Stimulated activated memory B cell treated with anti-CD40 and anti-IgM and Interleukin-4, amounts not matched to agents 10 μg/mL and 1 μg/mL and 100 μg/mL, for 72 hours (primary cell): ENCODE measurements at places on chromosomes 5 and 9.

- no peaks in the 10 kb centered on the region for H3K4me1 ChIP-seq
- no peak for ATAC-seq
- no peak overlapping the region for H3K4me3 ChIP-seq
- no peak overlapping the region for H3K27ac ChIP-seq
These were observed 53.9 kb downstream of the PAM start for GRCh38 chr5:102809033-102809432.

- no peak overlapping the region for H3K4me3 ChIP-seq
- H3K4me1 ChIP-seq = no peaks in the 10 kb centered on the region
- peaks cover 27% of the 10 kb centered on the region for H3K27me3 ChIP-seq
- no peak for ATAC-seq
These were observed 27.6 kb upstream of the TEX48 start for GRCh38 chr9:114709636-114710035.

DNA sequence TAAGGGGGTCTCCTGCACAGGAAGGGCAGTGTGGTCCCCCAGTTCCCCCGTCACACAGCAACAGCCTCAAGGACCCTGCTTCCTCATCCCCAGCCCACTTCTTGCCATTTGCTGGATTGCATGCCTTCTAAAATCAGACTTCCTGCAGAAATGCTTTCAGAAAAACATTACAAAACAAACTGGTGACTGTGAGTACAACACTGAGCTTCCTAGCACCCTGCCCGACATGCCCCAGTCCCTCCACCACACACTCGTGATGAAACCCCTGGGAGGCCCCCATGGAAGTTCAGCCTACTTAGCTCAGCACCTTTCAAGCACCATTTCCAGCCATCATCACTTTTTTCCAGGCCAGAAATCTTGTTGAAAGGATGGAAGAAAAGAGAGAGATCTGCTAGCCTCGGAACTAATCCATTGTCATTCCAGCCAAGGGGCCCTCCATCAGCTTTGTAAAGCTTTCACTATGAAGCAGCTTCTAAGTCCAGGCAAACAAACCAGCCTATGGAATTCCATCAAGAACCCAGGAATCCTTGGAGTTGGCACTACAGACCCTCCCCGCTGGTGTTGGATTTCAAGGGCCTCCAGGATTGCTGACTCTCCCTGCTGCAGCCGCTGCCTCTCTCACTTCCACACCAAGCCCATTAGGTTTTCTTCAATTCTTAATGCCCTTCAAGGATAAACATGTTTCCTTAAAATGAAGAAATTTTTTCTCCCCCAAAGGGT is 114.6 kb downstream of the C5orf15 start:
- peaks cover 23% of the 10 kb centered on the region for H3K27me3 ChIP-seq
- H3K27ac ChIP-seq = no peak overlapping the region
- no peak overlapping the region for H3K4me3 ChIP-seq
- H3K36me3 ChIP-seq = no peaks in the 10 kb centered on the region
- H3K4me1 ChIP-seq = peaks cover 14% of the 10 kb centered on the region

GRCh38 chr9:111743275-111743674 is 51.5 kb downstream of the SHOC1 start:
- no peak overlapping the region for H3K4me3 ChIP-seq
- no peak overlapping the region for H3K27ac ChIP-seq
- H3K27me3 ChIP-seq = no peaks in the 10 kb centered on the region
- H3K4me1 ChIP-seq = no peaks in the 10 kb centered on the region

DNA sequence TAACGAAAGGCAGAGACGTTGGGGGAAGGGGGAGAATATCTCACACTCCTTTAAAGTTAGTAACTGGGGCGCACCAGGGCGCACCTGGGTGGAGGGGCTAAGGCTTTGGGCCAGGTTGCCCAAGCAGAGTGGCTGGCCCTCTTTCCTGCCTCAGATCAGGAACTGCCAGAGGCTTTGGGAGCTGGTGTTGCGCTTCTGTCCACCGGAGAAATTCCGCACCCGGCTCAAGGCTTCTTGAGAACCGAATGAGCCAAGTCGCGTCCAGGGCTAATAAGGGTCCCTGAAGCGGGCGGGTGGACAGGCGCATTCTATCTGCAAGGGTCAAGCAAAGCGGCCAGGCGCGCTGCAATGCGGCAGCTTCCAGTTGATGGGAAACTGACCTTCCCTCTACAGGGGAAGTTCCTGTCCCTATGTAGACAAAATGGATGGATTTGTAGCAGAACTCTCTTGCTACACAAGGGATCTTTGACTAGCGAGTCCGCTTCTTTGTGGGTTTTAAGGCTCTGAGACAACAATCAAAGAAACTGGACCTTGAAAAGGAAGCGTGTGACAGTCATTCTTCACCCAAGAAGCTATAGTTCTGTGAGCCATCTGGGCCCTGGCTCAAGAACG is 5.5 kb downstream of the PAX5 start:
- H3K4me3 ChIP-seq = peak overlapping the region; percentile 92
- peaks cover 73% of the 10 kb centered on the region for H3K4me1 ChIP-seq

- no peak overlapping the region for H3K4me3 ChIP-seq
- no peak for ATAC-seq
- H3K27me3 ChIP-seq = no peaks in the 10 kb centered on the region
- peaks cover 43% of the 10 kb centered on the region for H3K36me3 ChIP-seq
These were observed 1.9 kb upstream of the LRRC70 start for GRCh38 chr5:62576570-62577170.

DNA sequence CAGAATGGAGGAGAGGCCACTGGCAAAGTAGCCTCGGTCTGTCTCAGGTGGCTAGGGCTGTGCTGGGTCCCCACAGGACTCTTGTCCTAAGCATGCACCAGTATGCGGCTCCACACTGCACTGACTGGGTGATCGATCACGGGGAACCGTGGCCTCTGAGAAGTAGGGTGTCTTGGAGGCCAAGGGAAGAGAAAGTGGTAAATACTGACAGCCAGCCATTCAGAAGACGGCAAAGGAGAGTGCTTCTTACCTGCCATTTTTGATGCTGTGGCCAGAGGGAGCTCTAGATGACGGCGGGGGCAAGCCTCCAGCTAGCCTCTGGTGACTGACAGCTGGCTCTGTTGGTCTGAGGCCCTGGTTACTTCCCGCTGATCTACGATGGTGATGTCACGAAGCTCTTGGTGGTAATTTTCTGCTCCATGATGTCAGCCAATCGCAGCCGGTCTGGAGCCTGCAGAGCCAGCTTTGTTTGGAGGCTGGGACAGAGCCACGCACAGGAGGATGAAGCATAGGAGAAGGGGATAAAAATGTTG is 40.4 kb upstream of the GADD45G start:
- H3K27me3 ChIP-seq = peaks cover 19% of the 10 kb centered on the region
- peaks cover 10% of the 10 kb centered on the region for H3K4me1 ChIP-seq
- H3K4me3 ChIP-seq = no peak overlapping the region
- peak; percentile 48 for ATAC-seq
- no peaks in the 10 kb centered on the region for H3K36me3 ChIP-seq

DNA sequence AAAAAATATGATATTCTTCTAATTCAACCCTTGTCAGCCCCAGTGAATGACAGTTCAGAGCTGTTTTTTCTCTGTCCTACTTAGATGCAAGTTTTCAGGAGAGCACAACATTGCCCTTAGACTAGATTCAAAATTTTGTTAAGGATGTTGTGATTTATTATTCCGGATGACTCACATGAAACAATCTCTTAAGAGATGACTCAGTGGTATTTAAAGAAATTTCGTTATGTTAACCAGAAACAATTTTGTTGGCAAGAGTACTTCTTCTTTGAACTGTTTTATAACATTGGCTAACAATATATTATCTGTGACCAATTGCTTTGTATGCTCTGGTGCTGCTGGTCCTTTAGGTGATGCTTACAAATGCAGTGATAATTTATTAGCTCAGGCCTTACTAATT is 132.0 kb downstream of the IZUMO3 start:
- H3K27ac ChIP-seq = no peak overlapping the region
- ATAC-seq = no peak
- H3K4me1 ChIP-seq = no peaks in the 10 kb centered on the region
- no peaks in the 10 kb centered on the region for H3K27me3 ChIP-seq
- H3K36me3 ChIP-seq = no peaks in the 10 kb centered on the region
